Esophagus muscularis mucosa (tissue), 4 donors: ENCODE measurements at places on chromosomes 12 and 14. TPM values are rescaled to one million over a fixed set of nuclear protein-coding genes. Genes with fewer than 3 reads are reported as not detected.

DNA sequence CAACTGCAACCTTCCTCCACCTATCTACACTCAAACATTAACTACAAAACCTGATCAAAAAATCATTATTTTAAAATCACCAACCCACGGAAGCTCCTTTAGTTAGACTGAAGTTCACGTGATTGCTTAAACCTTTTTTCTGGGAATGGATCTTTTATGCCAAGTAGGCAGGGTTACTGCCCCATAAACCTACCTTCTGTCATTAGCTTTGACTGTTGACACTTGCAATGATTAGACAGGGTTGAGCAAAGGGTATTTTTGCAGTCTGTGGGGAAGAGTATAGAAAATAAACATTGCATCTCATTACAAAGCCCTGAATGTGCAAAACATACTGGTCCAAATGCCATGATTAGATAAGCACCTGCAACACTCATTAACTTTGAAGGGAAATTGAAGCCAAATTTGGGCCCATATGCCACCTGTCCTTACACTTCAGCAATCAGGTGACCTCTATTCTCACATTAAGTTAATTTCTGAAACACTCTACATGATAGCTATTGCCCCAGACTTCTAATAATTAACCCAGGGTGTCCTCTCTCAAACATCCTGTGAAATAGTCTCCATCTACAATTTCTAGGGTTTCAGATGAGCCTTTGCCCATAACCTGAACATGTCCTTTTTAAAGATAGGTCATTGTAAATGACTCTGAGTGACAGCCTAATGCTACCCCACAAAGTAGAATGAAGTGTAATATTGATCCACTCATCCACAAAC lies 156.0 kb upstream of the PLEKHG7 start:
- no peak overlapping the region for H3K27ac ChIP-seq
- peaks cover 14% of the 10 kb centered on the region for H3K4me1 ChIP-seq
- no peak overlapping the region for H3K4me3 ChIP-seq

DNA sequence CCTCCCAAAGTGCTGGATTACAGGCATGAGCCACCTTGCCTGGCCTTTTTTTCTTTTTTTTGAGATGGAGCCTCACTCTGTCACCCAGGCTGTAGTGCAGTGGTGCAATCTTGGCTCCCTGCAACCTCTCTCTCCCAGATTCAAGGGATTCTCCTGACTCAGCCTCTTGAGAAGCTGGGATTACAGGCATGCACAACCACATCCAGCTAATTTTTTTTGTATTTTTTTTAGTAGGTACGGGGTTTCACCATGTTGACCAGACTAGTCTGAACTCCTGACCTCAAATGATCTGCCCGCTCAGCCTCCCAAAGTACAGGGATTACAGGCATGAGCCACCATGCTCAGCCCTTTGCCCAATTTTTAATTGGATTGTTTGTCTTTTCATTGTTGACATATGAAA lies 58.0 kb downstream of the SINHCAF start:
- H3K4me3 ChIP-seq = no peak overlapping the region
- no peaks in the 10 kb centered on the region for H3K27me3 ChIP-seq
- no peaks in the 10 kb centered on the region for H3K36me3 ChIP-seq
- H3K4me1 ChIP-seq = no peaks in the 10 kb centered on the region
- DNase-seq = no peak

GRCh38 chr12:131745706-131746105 lies 34.8 kb downstream of the SFSWAP start:
- H3K4me3 ChIP-seq = no peak overlapping the region
- no peak for DNase-seq
- peaks cover 95% of the 10 kb centered on the region for H3K36me3 ChIP-seq
- no peaks in the 10 kb centered on the region for H3K4me1 ChIP-seq
- H3K27ac ChIP-seq = no peak overlapping the region

DNA sequence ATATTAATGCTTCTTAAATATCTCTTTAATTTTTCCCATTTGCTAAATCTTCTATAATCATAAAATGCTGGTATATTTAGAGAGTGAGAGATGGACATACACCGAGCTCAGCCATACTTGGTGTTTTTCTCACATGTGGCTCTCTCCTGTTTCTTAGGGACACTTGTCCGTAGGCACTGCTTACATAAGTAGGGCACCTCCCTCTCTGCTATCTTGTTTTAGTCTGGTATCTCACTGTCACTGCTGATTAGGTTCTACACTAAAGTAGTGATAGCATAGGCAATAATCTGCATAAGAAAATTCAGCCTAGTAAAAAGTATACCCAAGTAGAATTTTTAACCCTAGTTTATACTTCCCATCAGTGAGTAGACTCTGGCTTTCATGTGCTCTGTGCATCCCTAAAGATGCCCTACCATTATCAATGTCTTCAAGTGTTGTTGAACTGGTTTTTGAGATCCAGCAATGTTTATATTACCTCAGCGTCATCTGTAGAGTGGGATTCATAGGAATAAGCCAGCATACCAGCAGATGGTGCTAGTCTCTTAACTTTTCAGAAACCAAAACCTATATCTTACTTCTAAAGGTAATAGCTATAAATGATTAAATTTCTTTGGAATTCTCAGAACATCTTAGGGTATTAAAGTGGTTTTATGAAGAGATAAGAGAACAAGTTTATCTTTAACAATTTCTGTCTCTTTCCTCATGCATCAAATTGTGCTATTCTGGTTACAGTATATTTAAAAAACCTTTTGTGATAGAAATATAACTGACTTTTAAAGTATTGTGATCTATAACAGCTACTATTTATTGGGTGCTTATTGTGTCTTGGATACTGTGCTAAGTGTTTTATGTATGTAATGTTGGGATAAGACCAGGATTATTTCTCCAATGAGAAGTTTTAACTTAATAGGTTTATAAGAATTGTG lies 32.9 kb downstream of the ARID2 start:
- peak overlapping the region; percentile 34 for H3K27ac ChIP-seq
- no peak overlapping the region for H3K4me3 ChIP-seq
- DNase-seq = no peak
- H3K27me3 ChIP-seq = no peaks in the 10 kb centered on the region
- no peaks in the 10 kb centered on the region for H3K36me3 ChIP-seq

GRCh38 chr12:632102-632696 lies 31.0 kb downstream of the NINJ2 start:
- no peaks in the 10 kb centered on the region for H3K27me3 ChIP-seq
- H3K27ac ChIP-seq = peak overlapping the region; percentile 71
- H3K36me3 ChIP-seq = no peaks in the 10 kb centered on the region
- H3K4me3 ChIP-seq = peak overlapping the region; percentile 15
- DNase-seq = no peak

- no peak overlapping the region for H3K4me3 ChIP-seq
- DNase-seq = no peak
- no peaks in the 10 kb centered on the region for H3K36me3 ChIP-seq
- no peaks in the 10 kb centered on the region for H3K4me1 ChIP-seq
- no peaks in the 10 kb centered on the region for H3K27me3 ChIP-seq
Observed at GRCh38 chr12:74899031-74899829, 310.4 kb downstream of the KCNC2 start.

DNA sequence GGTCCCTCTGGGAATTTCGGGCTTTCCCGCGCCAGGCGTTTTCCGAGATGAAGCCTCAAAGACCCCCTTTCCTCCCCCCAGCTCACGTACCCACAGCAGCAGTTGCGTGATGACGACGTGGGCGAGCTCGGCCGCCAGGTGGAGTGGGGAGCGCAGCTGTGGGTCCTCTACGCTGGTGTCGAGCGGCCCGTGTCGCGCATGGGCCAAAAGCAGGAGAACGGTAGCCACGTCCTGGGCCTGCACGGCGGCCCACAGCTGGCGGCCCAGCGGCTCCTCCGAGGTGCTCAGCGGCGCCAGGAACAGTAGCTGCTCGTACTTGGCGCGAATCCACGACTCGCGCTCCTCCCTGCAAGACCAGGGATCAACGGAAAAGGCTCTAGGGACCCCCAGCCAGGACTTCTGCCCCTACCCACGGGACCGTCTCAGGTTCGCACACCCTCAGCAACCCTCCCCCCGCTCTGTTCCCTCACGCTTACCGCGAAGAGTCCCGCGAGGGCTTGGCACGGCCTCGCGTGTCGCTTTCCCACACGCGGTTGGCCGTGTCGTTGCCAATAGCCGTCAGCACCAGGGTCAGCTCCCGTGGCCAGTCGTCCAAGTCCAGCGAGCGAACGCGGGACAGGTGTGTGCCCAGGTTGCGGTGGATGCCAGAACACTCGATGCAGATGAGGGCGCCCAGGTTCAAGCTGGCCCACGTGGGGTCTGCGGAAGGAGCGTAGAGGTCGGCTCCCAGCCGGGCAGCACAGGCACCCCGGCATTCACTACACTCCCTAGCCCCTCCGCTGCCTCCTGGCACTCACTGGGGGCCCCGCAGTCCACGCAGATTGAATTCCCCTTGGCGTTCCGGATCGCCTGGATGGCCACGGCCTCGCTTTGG lies 11.4 kb downstream of the AGAP2 start:
- peaks cover under 1% of the 10 kb centered on the region for H3K36me3 ChIP-seq
- peak overlapping the region; percentile 60 for H3K4me3 ChIP-seq
- H3K27me3 ChIP-seq = peaks cover 65% of the 10 kb centered on the region
- peak overlapping the region; percentile 54 for H3K27ac ChIP-seq

DNA sequence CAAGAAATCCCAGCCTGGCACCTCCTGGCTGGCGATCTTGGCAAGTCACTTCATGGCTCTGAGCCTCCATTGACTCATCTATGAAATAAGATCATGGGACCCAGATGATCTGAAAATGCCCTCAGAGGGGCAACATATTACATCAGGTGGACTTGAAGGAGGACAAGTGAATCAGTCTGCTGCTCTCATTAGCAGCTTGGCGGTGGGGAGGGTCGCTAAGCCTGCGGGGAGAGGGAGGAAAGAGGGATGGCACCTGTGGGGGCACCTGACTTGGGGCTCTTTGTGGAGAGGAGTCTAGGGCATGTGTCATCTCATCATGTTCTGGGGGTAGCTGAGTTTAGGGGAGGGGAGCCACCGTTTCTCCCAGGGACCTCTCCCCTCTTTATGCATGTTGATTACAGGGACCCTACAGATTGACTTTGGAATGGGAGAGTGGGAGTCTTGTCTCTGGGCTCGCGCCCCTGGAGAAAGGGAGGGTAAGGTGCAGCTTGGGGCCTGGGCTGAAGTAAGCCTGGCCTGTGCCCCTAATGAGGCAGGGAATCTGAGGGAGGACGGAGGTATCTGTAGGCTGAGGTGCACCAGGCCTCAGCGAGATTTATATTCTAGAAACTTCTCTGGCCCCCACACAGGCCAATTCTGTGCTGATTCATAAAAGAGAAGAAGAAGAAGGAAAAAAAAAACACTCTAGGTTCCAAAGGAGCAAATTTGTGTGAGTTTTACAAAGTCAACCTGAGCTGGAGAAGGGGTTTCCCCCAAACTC lies 29.3 kb upstream of the BATF start:
- no peak overlapping the region for H3K27ac ChIP-seq
- H3K36me3 ChIP-seq = no peaks in the 10 kb centered on the region
- H3K27me3 ChIP-seq = no peaks in the 10 kb centered on the region
- H3K4me1 ChIP-seq = no peaks in the 10 kb centered on the region
- peak; percentile 75 for DNase-seq

DNA sequence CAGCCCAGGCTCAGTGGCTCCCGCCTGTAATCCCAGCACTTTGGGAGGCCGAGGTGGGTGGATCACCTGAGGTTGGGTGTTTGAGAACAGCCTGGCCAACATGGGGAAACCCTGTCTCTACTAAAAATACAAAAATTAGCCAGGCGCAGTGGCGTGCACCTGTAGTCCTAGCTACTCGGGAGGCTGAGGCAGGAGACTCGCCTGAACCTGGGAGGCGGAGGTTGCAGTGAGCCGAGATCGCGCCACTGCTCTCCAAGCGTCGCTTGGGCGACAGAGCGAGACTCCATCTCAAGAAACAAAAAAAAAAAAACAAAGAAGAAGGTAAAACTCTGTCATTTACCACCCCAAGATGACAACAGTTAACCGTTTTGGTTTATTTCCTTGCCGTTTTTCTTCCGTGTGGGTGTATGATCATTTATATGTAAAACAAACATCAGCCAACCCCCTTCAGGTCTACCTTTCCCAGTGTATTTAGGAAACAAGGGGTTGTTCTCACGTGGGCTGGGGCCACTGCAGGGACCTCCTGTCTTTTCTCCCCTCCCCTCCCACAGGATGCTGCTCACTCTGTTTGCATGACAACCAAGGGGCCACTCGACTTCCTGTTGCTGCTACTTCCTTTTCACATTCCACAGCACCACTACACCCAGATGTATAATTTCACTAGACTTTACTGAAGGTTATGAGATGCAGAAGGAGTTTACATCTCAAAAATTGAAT lies 13.6 kb downstream of the TTC9 start:
- no peaks in the 10 kb centered on the region for H3K36me3 ChIP-seq
- H3K27ac ChIP-seq = no peak overlapping the region
- H3K27me3 ChIP-seq = no peaks in the 10 kb centered on the region
- DNase-seq = no peak
- no peak overlapping the region for H3K4me3 ChIP-seq

DNA sequence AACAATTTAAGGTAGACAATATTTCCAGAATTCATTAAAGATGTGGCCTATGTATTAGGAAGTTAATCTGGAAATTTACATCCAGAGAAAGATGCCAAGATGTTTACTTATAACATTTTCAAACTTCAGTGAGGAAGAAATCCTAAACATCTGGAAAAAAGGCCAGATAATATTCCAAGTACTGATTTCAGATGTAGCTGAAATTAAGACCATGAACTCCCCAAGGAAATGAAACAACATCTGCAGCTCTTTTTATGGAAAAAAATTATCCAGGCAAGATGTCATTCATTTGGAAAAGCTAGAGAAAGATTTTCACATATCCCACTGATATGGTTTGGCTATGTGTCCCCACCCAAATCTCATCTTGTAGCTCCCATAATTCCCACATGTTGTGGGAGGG lies 35.0 kb downstream of the GNG2 start:
- H3K36me3 ChIP-seq = no peaks in the 10 kb centered on the region
- H3K4me1 ChIP-seq = no peaks in the 10 kb centered on the region
- no peak for DNase-seq
- H3K27me3 ChIP-seq = no peaks in the 10 kb centered on the region
- H3K27ac ChIP-seq = no peak overlapping the region

DNA sequence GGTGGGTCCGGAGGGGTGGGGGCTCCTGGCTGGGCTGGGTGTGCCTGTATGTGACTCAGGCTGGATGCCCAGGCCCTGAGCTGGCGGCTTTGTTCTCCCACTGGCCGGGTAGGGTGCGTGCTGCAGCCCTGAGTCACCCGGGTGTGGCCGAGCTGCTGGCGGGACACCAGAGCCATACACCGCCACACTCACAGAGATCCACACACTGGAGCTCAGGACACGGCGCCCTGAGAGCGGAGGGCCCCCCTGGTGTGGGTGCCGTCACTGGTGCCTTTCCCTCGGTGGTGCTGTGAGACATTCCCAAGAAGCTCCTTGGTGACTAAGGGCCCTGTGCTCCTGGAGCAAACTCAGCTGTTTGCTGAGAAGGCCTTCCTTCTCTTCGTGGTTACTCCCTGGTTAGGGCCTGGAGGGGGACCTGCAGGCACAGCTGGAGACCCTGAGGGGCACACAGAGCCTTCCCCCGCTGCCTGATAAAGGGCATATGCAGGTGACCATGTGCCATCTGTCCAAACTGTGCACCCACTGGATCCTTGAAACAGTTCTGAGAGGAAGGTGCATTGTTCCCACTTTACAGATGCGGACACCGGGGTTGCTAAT lies 44.3 kb downstream of the KRT80 start:
- no peak overlapping the region for H3K4me3 ChIP-seq
- H3K36me3 ChIP-seq = no peaks in the 10 kb centered on the region
- DNase-seq = peak; percentile 96
- no peaks in the 10 kb centered on the region for H3K27me3 ChIP-seq
- peak overlapping the region; percentile 89 for H3K27ac ChIP-seq

KRT74 gene
- total RNA-seq = not detected

MANSC1 gene
- 22.9 TPM for total RNA-seq

GAS2L3 gene
- 2.9 TPM for total RNA-seq
